ENCODE measurements at places on chromosomes 5 and 9.

DNA sequence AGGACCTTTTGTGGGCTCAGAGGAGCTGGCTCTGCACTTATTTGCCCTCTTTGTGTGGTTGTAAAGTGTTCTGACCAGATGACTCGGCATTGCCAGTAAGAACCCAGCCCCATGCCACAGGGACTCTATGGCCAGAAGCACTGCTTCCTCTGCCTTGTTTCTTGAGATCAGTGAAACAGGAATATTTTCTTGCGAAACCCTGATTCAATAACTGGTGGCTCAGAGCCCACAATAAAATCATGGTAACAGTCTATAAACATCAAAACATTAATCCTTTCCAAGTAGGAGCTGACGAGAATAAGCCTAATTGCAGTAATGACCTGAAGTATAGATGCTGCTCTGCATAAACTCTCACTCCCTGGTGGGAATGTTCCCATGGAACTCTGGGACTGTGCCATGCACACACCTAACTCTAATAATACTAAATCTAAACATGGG is 344.3 kb downstream of the ZNF608 start:
- DNase-seq: no peak

- no peak for DNase-seq
Measured at GRCh38 chr5:59157068-59157467, 574.2 kb downstream of the RAB3C start.

GRCh38 chr9:10706788-10707187 is 94.0 kb upstream of the PTPRD start:
- no peak for DNase-seq

DNA sequence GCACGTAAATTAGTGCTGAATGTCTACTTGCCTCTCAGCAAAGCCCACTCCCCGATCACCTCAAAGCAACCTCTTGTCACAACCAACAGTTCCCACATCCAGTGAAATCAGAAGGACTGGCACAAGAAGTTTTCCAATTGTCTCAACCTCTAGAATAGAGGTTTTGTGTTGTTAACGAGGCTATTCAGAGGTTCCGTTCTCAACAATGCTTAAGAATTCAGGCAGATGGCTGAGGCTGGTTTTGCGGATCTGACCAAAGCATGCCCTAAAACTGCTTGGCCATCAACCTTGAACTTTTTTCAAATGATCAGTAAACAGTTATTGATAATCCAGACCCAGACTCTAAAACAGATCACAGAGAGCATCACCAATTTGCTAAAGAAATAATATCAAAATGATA is 52.9 kb downstream of the MAPKAP1 start:
- no peak for DNase-seq

- no peak for DNase-seq
Measured at GRCh38 chr5:80034559-80034958, 589 bp upstream of the THBS4 start.

DNA sequence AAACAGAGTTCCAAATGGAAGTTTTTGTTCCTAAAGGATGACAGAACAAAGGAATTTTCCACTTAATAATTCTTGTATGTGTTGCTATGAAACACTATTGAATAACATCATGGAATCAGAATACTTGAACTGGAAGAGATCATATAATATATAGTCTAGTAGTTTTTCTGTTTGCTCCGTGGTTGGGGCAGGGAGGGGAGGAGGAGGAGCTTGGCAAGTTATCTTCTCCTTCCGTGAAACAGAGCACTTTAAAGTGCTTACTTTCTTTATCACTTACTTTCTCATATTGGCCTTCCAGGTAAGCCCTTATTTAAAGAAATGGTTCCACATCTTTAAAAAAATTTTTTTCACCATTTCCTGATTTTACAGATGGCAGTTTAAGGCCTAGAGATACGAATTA is 165.9 kb upstream of the TLX3 start:
- no peak for DNase-seq

GRCh38 chr5:94857111-94857510 is 238.6 kb downstream of the SLF1 start:
- no peak for DNase-seq

DNA sequence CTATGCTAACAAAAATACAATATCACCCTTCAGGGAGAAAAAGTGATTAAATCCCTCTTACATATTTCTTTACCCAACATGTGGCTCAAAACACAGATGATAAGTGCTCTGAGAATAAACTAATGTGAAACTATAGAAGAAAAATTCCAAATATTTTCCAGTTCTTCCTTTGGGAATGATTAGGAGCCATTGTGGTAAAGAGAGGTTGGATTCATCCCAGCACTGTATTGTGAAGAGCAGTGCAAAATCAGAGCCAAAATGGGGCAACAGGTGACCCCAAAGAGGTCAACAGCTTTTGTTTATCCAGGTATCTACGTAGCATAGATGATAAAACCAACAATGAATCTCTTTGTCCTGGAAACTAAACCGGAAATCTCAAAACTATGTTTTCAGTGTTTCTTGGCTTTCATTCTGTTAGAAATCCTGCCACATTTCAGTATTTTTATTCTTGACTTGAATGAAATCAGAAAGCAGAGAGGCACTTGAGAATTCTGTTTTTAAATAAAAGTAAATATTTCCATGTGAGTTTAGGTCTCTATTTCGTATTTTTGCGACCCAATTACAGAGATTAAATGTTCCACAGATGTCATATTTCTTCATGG is 120.4 kb upstream of the FST start:
- no peak for DNase-seq

DNA sequence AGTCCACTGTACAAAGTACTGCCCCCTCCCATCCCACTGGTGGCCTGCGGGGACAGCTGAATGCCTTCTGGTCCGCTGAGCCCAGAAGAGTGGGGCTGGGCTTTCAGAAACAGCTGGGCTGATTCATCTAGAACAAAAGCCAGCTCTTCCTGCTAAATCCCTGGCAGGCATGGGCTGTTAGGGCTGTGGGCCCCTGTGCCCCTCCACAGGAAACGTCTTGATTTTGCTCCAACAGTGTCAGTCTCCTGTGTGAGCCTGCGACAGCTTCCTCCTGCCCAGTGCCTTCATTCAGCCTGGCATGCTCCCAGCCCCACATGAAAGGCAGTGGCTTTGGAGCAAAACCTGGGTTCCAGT is 6.9 kb upstream of the GSN start:
- peak; percentile 42 for DNase-seq

DNA sequence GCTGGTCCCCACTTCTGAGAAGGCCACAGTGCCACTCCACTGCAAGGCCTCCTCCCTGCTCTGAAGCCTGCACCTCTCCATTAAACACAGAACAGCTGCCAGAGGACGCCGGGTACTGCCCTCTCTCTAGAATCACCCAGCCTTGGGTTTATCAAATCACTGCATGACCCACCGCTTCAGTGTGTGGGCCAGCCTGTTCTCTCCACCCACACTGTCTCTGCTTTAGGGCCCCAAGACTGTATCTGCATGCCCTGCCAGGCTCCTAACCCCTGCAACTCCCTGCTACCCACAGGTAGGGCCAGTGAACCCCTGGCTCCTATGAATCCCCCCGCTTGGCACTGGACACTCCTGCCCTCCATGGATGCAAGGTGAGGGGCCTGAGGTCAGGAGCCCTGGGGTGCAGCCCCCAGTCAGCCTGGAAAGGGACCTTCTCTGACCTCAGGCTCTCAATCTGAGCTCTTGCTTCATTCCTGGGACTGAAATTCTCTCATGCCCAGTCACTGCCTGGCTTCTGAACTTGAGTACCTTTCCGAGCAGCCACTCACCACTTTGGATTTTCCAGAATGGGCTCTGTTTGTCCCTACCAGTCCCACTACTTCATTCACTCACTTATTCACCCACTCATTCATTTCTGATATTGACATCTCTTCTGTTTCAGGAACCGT is 206.3 kb downstream of the GABBR2 start:
- DNase-seq: no peak

GRCh38 chr9:27888661-27889295 is 315.5 kb upstream of the C9orf72 start:
- DNase-seq: no peak

- no peak for DNase-seq
Measured at GRCh38 chr5:130678637-130679036, 486.4 kb downstream of the HINT1 start.

DNA sequence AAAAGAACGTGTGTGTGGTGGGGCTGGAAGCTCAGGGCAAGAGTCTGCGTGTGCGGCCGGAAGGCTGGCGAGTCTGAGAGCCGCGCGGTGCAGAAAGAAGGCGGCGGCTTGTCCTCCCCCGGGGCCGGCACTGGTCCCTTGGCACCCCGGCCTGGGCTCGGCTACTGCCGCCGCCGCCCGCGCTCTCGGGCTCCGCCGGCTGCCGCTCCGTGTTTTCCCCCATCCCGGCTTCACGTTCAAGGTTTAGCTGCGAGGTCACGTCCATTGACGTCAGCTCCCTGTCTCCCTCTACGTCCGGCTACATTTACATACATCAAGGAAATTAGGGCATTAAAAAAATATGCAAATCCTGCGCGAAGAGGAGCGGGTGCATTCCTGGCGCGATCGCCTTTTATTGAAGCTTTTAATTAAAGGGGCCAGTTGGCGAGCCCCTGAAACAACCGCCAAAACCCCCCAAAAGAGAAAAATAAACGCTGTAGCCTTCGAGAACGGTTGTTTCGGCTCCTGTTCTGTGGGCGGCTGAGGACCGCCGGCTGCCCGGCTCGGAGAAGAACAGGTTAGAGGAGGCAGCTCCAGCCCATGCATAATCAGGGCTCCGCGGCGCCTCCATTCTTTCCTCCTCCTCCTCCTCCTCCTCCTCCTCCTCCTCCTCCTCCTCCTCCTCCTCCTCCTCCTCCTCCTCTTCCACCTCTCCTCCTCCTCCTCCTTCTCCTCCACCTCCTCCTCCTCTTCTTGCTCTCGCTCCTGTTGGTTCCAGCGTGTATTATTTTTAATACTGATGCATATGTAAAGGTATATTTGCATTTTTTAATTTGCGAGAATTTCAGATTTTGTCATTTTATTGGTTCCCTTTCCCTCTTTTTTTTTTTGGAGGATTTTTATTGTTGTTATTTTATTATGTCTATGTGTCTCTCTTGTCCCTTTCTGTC is 207.0 kb downstream of the MEF2C start:
- DNase-seq: peak; percentile 74

- DNase-seq: no peak
Measured at GRCh38 chr5:39223565-39224156, 4.3 kb upstream of the FYB1 start.

DNA sequence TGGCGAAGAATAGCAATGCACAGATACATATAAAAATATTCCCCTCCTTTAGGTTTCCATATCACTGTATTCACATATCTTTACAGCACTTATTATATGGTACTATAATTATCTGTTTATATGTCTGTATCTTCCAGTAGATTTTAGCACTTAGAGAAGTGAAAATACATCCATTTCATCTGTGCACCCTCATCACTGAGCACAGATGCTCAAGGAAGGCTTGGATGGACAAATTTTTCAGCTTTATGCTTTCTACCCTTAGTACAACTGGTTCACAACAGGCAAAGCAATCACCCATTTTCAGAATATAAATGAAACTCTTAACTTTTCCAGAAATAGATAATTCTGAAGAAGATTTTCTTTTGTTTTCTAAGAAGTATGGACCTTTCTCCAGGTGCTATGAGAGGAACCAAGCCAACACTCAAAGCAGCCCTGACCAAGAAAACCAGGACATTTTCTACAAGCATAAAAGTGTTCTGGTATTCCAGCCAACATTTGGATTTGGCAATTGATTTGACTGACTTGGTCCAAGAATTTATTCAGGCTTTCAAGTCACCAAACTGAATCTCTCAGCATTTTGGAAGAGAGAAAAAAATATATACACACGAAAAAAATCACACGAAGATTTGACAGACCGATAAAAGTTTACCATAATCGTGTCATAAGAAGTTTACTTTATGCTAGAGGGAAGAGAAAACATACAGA is 170.2 kb upstream of the CD180 start:
- DNase-seq: no peak

DNA sequence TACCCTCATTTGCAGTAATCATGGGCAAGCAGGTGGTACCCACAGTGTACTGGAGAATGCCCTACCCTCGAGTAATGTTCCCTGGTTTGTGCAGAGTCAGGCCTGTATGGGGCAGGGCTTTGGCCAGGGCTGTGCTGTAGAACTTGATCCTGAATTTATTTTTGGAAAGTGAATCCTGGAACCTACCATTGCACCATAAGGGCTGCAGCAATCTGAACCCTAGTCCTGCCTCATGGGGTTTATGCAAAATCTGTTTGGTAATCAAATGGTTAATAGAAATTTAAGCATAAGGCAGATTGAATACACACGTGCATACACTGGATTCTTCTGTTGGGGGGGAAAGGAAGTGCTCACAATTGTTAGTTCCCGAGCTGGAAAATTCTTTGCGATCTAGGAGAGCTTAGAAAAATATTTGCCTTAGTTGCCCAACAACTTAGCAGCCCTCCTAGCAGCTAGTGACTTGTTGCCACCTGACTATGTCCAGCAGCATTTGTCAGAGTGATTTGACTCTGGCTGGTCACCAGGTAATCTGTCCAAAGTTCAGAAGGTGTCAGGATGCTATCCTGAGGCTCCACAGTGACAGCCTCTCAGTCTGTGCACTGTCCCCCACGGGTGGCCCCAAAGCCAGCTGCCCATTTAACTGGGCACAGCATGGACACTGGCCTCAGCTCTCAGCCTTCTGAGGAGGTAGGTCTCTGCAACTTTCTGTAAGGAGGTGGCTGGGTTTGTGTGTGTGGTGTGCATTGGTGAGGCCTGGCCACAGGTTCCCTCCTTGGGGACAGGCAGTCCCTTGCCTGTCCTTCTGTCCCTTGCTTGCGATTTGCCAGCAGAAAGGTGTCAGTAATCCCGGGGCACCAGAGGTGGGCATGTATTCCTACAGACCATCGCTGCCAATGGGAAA is 8.3 kb downstream of the MVB12B start:
- DNase-seq: no peak

DNA sequence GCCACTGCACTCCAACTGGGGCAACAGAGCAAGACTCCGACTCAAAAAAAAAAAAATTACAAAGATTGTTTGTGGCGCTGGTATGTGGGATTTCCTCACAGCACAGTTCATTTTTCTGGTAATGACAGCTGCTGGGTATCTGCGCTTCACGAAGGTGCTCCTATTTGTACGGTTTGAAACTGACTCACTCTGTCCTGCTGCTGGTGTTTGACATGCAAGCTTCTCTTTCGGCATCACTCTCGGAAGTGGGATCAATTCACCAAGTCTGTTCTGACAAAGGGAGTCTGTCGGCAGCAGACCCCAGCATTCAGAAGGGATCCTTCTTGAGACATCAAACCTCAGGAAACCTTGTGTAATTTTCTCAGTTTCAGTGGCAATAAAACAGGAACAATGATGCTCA is 26.3 kb downstream of the MAML1 start:
- DNase-seq: no peak

GRCh38 chr5:31385774-31386537 is 145.9 kb downstream of the DROSHA start:
- DNase-seq: no peak

GRCh38 chr9:98009936-98010335 is 26.8 kb downstream of the ANP32B start:
- DNase-seq: no peak

- DNase-seq: no peak
Measured at GRCh38 chr9:98105006-98105405, 14.0 kb downstream of the TRIM14 start.

- no peak for DNase-seq
Measured at GRCh38 chr5:72598401-72599064, 91.3 kb upstream of the ZNF366 start.
